ENCODE measurements at places on chromosomes 6 and 20. TPM values are rescaled to one million over a fixed set of nuclear protein-coding genes. Genes with fewer than 3 reads are reported as not detected.

DNA sequence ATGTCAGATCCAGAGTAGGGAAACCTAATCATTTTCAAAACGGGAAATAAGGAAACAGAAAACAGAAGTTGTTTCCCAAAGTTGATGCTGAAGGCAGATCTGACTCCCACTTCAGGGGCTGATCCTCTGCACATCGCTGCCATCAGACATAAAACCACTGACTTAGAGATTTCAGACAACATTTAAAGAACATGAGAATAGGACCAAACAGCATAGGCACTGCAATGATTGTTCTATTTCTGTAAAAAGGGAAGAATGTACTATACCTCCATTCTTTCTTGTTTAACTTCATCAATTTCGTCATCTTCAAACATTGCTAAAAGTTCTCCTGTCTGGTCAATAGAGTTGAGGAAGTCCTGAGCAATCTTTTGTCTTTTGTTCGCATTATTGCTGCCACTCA is 324.7 kb upstream of the RUNX2 start:
- DNase-seq: no peak

DNA sequence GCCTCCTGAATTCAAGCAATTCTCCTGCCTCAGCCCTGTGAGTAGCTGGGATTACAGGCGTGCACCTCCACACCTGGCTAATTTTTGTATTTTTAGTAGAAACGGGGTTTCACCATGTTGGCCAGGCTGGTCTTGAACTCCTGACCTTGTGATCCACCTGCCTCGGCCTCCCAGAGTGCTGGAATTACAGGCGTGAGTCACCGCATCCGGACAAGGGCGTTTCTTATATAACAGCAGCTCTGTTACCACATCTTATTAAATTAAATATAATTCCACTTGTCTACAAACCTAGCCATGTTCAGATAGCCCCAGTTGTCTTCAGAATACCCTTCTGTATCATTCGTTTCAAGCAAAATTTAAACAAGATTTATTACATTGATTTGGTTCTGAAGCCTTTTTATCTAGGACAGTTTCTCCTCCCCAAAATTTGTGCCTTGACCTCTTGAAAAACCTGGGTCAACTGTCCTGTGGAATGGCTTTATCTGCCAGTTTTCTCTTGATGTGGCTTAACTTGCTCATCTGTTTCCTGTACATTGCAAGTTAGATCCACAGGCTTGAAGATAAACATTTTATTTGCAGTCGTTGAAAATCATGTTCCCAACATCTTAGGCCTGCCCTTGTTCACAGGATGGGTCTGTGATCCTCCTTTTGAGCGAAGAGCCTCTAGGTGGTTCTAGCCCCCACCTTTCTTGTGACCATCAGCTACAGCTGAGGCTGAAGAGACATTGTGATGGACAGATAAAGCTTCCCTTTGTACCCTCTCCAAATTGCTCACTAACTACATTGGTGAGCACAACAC is 132.2 kb downstream of the ARID1B start:
- DNase-seq: no peak

- peak; percentile 77 for DNase-seq
Observed at GRCh38 chr20:52959125-52959524, 13.0 kb upstream of the TSHZ2 start.

DNA sequence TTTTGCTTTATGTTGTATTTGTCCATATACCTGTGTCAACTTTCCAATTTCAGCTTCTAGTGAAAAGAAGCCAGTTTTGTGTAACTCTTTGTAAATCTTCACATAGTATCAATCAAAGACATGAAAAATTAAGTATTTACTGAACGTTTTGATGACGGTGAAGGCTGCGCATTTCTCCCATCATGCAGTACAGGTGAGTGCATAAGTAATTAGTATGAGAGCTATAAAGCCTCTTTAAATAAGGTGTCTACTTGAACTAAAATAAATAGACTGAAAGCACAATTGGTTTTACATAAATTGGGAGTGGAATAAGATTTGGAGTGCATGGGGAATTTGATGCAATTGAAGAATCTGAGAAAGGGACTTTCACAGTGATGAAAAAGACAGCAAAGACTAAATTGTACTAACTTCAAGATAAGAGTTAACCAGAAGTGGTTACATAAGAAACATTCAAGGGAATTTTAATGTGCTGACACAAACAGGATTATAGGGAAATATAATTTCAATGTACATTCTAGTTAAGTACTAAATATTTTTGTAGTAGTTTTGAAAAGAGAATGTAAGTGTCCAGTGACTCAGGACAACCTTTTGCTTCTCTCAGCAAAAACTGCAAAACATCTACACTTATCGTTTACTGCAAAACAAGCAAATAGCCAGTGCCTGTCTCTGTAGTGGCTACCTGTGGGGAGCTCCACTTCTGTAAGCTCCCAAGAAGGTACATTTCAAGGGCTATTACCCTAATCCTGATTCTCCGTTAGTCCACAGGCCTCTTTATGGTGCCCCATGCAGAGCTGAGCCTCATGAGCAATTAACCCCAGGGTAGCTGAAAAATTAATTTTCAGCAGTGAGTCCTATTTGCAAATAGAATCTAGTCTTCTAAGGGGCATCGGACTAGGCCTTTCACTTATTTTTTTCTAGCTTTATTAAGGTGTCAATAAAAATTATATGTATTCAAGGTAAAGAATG is 13.0 kb downstream of the TENT5A start:
- DNase-seq: no peak

GRCh38 chr6:165770397-165771082 is 107.5 kb upstream of the PDE10A start:
- DNase-seq: no peak

GRCh38 chr6:124721331-124721730 is 240.9 kb upstream of the RNF217 start:
- DNase-seq: no peak

TINAG gene
- 37.3 TPM for polyA plus RNA-seq

LYRM4 gene
- polyA plus RNA-seq: 38.3 TPM

- DNase-seq: no peak
Observed at GRCh38 chr6:18306977-18307376, 42.6 kb upstream of the DEK start.

SLC24A3 gene
- polyA plus RNA-seq: 4.0 TPM

DNA sequence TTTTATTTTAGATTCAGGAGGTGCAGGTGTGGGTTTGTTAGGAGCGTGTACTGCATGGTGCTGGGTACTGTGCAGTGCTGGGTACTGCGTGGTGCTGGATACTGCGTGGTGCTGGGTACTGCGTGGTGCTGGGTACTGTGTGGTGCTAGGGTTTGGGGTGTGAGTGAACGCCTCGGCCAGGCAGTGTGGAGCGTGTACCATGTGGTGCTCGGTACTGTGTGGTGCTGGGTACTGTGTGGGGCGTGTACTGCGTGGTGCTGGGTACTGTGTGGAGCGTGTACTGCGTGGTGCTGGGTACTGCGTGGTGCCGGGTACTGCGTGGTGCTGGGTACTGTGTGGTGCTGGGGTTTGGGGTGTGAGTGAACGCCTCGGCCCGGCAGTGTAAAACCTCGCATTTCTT is 62.9 kb downstream of the WDR27 start:
- DNase-seq: no peak

GRCh38 chr6:26401389-26401986 is 587 bp upstream of the BTN3A1 start:
- DNase-seq: no peak

DNA sequence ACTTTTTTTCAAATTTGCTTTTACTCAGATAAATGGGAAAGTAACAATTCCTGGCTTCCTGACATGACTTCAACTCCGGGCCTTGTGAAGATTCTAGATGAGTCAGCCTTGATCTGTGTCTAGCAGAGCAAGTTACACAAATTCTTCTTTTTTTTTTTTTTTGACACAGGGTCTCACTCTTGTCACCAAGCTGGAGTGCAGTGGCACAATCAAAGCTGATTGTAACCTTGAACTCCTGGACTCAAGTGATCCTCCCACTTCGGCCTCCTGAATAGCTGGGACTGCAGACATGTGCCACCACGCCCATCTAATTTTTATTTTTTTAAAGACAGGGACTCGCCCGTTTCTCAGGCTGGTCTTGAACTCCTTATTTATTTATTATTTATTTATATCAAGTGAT is 7.3 kb upstream of the ARHGAP18 start:
- DNase-seq: no peak

Measured in left kidney (tissue), 8 donors.